ENCODE measurements at places on chromosomes 12 and 14. TPM values are rescaled to one million over a fixed set of nuclear protein-coding genes. Genes with fewer than 3 reads are reported as not detected.
A peak's percentile ranks its signal among the peaks of the same experiment; 100 is the strongest.

- H3K36me3 ChIP-seq, result no peaks in the 10 kb centered on the region
- H3K4me1 ChIP-seq, result peaks cover 3% of the 10 kb centered on the region
- H3K27ac ChIP-seq, result no peak overlapping the region
- peaks cover 7% of the 10 kb centered on the region for H3K27me3 ChIP-seq
- peak overlapping the region; percentile 30 for H3K4me3 ChIP-seq
- DNase-seq, result peak; percentile 63
Observed at GRCh38 chr14:53306267-53306721, 153.2 kb upstream of the DDHD1 start.

DNA sequence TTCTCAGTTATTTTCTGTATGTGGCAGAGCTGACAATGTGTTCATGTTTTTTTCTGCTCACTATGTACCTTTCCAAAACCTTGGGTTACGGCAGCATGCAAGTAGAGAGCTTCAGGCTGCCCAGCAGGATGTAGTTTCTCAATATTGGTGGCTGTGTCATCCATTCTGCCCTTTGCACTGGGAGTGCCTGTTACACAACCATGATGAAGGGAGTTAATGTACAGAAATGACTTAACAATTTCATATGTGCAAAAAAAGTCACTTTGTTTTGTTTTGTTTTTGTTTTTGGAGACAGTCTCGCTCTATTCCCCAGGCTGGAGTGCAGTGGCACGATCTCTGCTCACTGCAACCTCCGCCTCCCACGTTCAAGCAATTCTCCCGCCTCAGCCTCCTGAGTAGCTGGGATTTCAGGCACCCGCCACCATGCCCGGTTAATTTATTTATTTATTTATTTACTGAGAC is 6.1 kb upstream of the CNIH1 start:
- H3K4me1 ChIP-seq, result no peaks in the 10 kb centered on the region
- H3K27me3 ChIP-seq, result no peaks in the 10 kb centered on the region
- no peak overlapping the region for H3K27ac ChIP-seq
- no peak for DNase-seq
- H3K36me3 ChIP-seq, result no peaks in the 10 kb centered on the region

GRCh38 chr12:75786070-75786469 is 245.5 kb downstream of the PHLDA1 start:
- no peaks in the 10 kb centered on the region for H3K36me3 ChIP-seq
- peaks cover 4% of the 10 kb centered on the region for H3K4me1 ChIP-seq

DNA sequence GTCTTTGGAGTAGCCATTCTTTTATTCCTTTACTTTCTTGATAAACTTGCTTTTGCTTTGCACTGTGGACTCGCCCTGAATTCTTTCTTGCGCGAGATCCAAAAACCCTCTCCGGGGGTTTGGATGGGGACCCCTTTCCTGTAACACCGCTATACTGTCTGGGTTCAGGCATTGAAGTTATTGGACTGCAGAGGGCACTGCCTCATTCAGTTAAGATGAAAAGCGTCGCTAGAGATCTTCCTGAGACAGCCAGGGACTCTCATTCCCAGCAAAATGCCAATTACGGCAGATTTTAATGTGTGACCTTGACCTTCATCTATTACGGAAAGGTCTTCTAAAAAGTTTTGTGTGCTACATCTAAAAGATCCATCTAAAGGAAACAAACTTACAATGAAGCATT is 17.3 kb upstream of the RIMKLB start:
- H3K27ac ChIP-seq, result no peak overlapping the region
- H3K36me3 ChIP-seq, result no peaks in the 10 kb centered on the region

- H3K4me1 ChIP-seq, result peaks cover 32% of the 10 kb centered on the region
- peak; percentile 32 for DNase-seq
- peak overlapping the region; percentile 15 for H3K27ac ChIP-seq
- H3K27me3 ChIP-seq, result no peaks in the 10 kb centered on the region
- H3K36me3 ChIP-seq, result no peaks in the 10 kb centered on the region
Observed at GRCh38 chr14:65281991-65282895, 130.3 kb upstream of the FUT8 start.

DNA sequence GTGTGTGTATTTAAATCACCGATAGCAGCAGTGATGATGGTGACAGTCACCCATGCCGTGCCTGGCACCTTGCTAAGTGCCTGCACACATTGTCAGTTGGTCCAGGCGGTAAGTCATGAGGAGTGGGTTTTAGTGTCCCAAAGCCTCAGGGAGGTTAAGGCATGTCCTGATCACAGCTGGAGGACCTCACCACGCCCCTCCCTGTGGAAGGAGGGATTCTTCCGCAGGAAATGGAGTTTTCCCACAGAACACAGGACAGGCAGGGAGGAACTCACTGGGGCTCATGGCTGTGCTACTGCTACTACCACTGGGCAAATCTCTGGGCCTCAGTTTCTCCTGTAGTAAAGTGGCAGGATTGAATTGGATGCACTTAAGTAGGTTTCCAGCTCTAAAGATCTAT is 142.3 kb downstream of the CACNA1C start:
- H3K27ac ChIP-seq, result no peak overlapping the region
- H3K27me3 ChIP-seq, result no peaks in the 10 kb centered on the region
- H3K4me3 ChIP-seq, result no peak overlapping the region
- no peaks in the 10 kb centered on the region for H3K36me3 ChIP-seq
- no peak for DNase-seq
- no peaks in the 10 kb centered on the region for H3K4me1 ChIP-seq

GRCh38 chr12:103780093-103780440 is 61.0 kb downstream of the NT5DC3 start:
- H3K27me3 ChIP-seq, result no peaks in the 10 kb centered on the region
- no peak overlapping the region for H3K4me3 ChIP-seq
- no peak overlapping the region for H3K27ac ChIP-seq
- H3K36me3 ChIP-seq, result peaks cover 16% of the 10 kb centered on the region
- no peaks in the 10 kb centered on the region for H3K4me1 ChIP-seq

DNA sequence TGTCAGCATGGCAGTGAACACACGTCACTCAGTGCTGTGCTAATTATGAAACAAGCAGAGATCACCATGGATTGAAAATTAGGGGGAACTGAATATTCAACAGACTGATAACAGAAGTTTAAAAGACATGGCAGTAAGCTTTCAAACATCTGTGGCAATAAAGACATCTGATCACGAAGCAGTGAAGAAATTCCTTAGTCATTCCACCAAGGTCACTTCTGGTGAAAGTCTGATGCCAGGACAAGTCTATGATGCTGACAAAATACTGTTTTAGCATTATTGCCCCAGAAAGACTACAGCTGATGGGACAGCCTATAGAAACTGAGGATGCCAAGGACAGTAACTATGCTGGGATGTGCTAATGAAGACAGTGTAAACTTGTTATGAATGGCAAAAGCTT is 126.9 kb upstream of the RBM19 start:
- H3K36me3 ChIP-seq, result no peaks in the 10 kb centered on the region
- H3K4me1 ChIP-seq, result no peaks in the 10 kb centered on the region
- no peaks in the 10 kb centered on the region for H3K27me3 ChIP-seq

- peak; percentile 31 for DNase-seq
- H3K36me3 ChIP-seq, result no peaks in the 10 kb centered on the region
- no peak overlapping the region for H3K4me3 ChIP-seq
- no peaks in the 10 kb centered on the region for H3K4me1 ChIP-seq
- H3K27ac ChIP-seq, result no peak overlapping the region
Observed at GRCh38 chr12:111298582-111299436, 70.1 kb downstream of the PHETA1 start.

GRCh38 chr12:94615260-94616181 is 34.8 kb downstream of the TMCC3 start:
- no peak overlapping the region for H3K27ac ChIP-seq
- H3K27me3 ChIP-seq, result no peaks in the 10 kb centered on the region
- H3K4me3 ChIP-seq, result no peak overlapping the region
- no peaks in the 10 kb centered on the region for H3K4me1 ChIP-seq

GRCh38 chr14:80059041-80059440 is 152.3 kb downstream of the DIO2 start:
- H3K27ac ChIP-seq, result no peak overlapping the region
- no peaks in the 10 kb centered on the region for H3K27me3 ChIP-seq
- no peak for DNase-seq
- no peaks in the 10 kb centered on the region for H3K36me3 ChIP-seq

- no peak overlapping the region for H3K27ac ChIP-seq
- no peaks in the 10 kb centered on the region for H3K27me3 ChIP-seq
- no peaks in the 10 kb centered on the region for H3K36me3 ChIP-seq
- no peak for DNase-seq
- H3K4me3 ChIP-seq, result no peak overlapping the region
Observed at GRCh38 chr12:13595536-13596443, 385.6 kb downstream of the GRIN2B start.

DNA sequence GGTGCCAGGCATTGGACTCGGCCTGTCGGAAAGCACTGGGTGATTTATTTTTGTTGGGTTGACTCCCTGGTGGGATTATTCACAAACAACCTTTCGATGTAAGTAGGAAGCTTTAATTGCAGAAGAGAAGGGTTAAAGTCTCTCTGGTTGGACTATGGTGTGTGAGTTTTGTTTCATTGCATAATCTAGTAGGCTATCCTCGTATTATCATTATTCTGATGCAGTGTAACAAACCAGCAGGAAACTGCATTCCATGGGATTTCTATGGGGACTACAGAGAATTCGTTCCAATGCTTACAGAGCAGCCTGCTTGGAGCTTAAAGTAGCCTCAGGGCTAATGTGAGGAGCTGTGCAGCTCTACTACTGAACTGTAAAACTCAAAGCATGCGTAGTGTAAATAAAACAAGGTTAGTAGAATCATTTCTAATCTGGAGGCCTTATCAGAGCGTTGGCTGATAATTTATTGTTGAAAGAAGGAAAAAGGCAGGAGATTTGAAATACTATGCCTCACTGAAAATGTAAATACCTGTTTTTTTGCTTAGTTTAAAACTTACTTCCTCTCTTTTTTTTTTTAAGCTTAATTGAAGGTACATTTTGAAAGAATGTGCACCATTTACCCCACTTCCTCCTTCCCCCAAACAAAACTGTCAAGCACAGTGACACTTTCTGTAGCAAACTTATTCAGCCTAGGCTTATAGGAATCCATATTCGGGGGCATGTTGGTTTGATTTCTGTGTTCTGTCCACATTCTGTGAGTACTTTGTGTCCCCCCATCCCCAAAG is 226.7 kb downstream of the NPAS3 start:
- no peak overlapping the region for H3K4me3 ChIP-seq
- no peaks in the 10 kb centered on the region for H3K27me3 ChIP-seq
- no peak for DNase-seq
- H3K36me3 ChIP-seq, result no peaks in the 10 kb centered on the region

DNA sequence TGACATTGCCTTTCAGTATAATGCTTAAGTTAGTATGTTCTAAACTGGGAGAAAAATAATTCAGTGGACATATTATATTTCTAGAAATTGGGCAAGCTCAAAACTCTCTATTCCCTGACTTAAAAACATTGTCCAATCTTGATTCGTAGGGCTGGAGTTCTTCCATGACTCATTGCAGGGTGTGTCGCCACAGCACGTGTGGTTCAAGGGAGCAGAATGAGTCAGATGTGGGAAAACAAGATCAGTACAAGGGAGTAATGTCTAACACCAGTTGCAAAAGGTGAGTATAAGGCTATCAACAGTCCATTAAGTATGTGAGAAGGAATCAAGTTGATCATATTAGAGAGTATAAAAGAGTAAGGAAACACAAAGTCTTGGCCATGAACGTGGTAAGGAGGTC is 887.0 kb downstream of the TMTC2 start:
- no peak overlapping the region for H3K27ac ChIP-seq
- H3K4me3 ChIP-seq, result no peak overlapping the region
- no peaks in the 10 kb centered on the region for H3K4me1 ChIP-seq
- no peak for DNase-seq

DNA sequence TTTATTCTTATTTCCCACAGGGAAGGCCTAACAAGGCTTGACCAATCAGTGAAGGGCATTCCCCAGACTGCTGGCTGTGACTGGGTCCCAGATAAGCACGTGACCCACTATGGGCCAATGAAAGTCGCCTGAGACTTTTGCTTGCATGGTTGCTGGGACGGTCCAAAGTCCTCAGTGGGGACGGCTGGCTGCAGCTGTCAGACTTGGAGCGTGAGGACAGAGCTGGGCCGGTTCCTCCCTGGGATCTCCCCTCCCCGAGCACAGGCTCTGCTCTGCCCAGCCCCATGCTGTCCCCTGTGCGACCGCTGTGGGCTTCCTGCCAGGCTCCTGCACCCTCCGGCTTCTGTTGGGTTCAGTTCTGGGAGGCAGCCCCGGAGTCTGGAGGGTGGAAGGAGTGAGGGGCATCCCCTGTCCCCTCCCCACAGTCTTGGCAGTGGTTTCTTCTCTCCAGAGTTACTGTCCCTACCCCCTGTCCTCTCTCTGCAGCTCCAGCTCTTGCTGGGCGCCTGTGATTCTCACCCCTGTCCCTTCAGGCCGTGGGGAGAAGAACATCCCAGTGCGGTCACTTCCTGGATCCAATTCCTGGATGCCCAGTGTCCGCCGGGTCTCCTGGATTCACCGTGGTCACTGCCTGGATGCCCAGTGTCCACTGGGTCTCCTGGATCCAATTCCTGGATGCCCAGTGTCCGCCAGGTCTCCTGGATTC is 50.1 kb downstream of the GALNT9 start:
- no peak for DNase-seq
- H3K4me3 ChIP-seq, result no peak overlapping the region
- H3K36me3 ChIP-seq, result no peaks in the 10 kb centered on the region
- H3K27me3 ChIP-seq, result peaks cover 14% of the 10 kb centered on the region
- peaks cover 28% of the 10 kb centered on the region for H3K4me1 ChIP-seq

- peaks cover 39% of the 10 kb centered on the region for H3K4me1 ChIP-seq
- H3K36me3 ChIP-seq, result no peaks in the 10 kb centered on the region
- no peak overlapping the region for H3K27ac ChIP-seq
- no peak for DNase-seq
- peaks cover 7% of the 10 kb centered on the region for H3K27me3 ChIP-seq
Observed at GRCh38 chr14:76763096-76764041, 2.1 kb downstream of the VASH1 start.

DNA sequence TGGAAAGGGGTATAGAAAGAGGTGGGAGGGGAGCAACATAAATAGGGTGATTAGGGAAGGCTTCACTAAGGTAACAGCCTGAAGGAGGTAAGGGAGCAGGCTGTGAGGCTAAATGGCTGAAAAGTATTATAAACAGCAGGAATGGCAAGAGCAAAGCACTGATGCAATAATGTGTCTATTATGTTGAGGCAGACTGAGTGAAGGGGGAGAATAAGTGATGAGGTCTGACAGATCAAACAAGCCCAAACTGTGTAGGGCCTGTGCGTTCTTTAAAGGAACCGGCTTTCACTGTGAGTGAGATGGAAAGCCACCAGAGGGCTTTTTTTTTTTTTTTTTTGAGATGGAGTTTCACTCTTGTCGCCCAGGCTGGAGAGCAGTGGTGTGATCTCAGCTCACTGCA is 6.7 kb upstream of the VCPKMT start:
- no peak overlapping the region for H3K27ac ChIP-seq
- no peaks in the 10 kb centered on the region for H3K27me3 ChIP-seq
- no peak overlapping the region for H3K4me3 ChIP-seq

SYNE3 gene
- 31.4 TPM for total RNA-seq

CS gene
- 139 TPM for total RNA-seq

TAS2R14 gene
- 0.91 TPM for total RNA-seq

MEG3 gene
- not detected for total RNA-seq

SLC38A4 gene
- not detected for total RNA-seq

KRT73 gene
- total RNA-seq, result 69.7 TPM

ASIC1 gene
- total RNA-seq, result 2.8 TPM

ADCY4 gene
- total RNA-seq, result 4.7 TPM

SDR9C7 gene
- total RNA-seq, result not detected

ZNF664 gene
- 13.4 TPM for total RNA-seq

TAS2R10 gene
- not detected for total RNA-seq

ACTN1 gene
- 128 TPM for total RNA-seq

DIO2 gene
- not detected for total RNA-seq

RHEBL1 gene
- 6.0 TPM for total RNA-seq

PPFIA2 gene
- not detected for total RNA-seq

ATP23 gene
- 5.6 TPM for total RNA-seq
